Activated CD8-positive, alpha-beta T cell treated with anti-CD3 and anti-CD28 coated beads for 36 hours (primary cell): ENCODE measurements at places on chromosomes 13 and 19. TPM values are rescaled to one million over a fixed set of nuclear protein-coding genes. Genes with fewer than 3 reads are reported as not detected.

GRCh38 chr19:13441810-13442512, 64.3 kb downstream of the CACNA1A start:
- peak; percentile 58 for DNase-seq

- DNase-seq: no peak
Measured at GRCh38 chr13:38494445-38494844, 144.8 kb downstream of the UFM1 start.

DNA sequence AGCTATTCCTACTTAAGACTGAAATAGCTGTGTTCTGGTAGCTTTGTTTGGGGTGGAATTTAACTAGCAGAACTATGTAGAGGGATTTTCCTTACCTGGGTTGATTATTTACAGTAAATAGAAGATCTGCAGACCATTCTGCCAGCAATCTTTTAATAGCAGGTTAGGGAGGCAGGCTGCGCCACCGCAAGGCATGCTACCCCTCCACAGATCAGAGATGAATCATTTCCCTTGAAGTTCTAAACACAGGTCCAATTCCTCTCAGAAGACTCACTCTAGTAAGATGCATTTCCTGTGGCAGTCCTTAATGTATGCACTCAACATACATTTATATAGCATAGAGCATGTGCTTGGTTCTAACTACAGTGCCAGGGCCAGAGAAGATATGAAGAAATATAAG, 109.0 kb downstream of the TNFRSF19 start:
- DNase-seq: peak; percentile 40

- peak; percentile 51 for DNase-seq
Measured at GRCh38 chr13:40438999-40439797, 227.2 kb downstream of the FOXO1 start.

GRCh38 chr13:110244071-110244830, 62.7 kb downstream of the COL4A1 start:
- no peak for DNase-seq

DNA sequence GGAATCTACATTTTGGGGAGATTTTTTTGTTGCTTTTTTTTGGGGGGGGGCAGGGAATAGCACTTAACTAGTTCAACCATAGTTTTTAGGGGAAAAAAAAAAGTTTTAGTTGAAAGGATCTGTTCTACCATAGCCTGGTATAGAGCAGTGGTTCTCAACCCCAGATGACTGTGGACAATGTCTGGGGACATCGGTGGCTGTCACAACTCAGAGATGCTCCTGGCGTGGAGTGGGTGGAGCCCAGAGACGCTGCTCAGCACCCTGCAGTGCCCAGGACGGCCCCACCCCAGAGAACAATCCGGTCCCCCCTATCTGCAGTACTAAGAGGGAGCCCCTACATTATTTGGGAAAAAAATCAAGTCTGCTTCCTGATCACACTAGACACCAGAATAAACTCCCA, 8.3 kb downstream of the GNG7 start:
- no peak for DNase-seq

DNA sequence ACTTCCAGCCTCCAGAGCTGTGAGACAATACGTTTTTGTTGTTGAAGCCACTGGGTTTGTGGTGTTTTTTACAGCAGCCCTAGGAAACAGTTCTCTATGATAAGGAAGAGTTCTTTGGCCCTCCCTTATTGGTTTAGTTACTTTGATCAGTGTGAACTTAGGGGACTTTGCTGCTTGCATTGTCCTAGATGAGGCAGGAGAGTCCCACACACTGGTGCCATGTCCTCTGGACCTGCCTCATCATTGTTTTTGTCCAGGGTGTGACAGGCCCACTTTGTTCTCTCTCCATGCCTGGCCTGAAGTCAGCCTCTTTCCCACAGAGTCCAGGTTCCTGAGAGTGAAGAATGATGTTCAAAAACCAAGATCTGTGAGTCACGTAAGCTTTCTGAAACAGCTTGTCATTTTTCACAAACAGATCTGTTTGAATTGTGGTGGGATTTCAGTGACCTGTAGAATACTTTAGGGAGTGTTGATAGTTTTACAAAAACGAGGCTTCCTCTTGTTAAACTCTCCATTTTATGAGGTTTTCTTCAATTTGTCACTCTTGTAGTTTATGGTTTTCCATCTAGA, 63.8 kb downstream of the ING1 start:
- DNase-seq: no peak

DNA sequence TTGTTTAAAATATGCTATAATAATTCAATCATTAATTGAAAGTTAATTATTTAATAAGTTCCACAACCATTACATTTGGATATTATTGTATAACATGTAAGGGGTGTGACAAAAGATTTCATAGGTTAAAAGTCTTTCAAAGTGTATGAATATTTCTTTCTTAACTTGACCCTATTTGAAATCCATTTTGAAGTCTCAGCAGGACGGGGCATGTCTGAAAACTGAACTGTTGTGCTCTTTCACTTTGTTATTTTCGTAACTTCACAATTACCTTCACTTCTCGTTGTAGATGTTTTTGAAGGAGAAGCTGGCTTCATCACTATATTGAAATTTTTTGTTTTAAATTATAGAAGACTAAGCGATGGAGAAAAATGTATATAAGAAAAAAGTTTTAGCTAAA, 1775.7 kb downstream of the PCDH9 start:
- DNase-seq: no peak

GRCh38 chr13:33711436-33711835, 106.5 kb upstream of the RFC3 start:
- DNase-seq: no peak

DNA sequence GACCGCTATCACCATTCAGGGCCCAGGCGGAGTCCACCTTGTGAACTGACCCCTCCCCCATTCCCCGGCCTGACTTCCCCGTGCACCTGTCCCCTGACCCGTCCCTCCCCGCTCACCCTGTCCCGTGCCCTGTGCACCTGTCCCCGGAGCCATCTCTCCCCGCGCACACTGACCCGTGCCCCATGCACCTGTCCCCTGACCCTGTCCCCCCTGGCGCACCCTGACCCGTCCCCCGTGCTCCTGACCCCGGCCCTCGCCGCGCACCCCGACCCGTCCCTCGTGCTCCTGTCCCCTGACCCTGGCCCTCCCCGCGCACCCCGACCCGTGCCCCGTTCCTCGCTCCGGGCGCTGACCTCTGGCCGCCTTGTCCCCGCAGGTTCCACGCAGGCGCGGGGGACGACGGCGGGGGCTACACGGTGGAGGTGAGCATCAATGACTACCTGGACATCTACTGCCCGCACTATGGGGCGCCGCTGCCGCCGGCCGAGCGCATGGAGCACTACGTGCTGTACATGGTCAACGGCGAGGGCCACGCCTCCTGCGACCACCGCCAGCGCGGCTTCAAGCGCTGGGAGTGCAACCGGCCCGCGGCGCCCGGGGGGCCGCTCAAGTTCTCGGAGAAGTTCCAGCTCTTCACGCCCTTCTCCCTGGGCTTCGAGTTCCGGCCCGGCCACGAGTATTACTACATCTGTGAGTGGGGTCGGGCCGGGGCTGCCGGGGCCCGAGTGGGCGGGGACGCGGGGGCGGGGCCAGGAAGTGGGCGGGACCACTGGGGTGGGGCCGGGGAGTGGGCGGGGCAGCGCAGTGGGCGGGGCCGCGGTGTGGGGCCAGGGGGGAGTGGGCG, 9.7 kb downstream of the EFNA2 start:
- DNase-seq: peak; percentile 56

DNA sequence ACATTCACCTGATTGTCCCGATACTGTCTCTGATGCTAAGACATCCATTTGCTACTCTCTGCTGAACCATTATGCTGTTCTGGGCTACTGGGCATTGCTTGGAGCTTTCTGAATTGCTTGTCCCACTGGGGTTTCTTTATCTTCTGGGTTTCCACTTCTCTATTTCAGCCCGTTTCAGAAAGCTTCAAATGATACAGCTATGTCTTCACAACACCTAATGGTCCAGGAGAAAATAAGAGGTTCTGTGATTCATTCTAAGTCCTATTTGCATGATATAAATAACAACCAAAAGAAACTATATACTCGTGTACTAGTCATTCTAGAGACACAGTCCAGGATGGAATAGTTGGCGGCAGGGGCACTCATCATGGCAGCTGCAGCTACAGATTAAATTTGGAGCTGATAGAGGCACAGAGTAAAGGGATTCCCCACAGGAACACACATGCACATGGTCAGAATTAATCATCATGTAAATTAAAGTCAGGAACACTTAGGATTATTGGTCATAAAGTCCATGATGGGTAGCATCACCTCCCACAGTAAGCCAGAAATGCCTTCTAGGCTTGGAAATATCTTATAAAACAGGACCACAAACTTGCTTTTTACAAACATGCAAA, 33.3 kb upstream of the SCEL start:
- no peak for DNase-seq

- DNase-seq: no peak
Measured at GRCh38 chr13:97043302-97043701, 49.0 kb upstream of the OXGR1 start.

- no peak for DNase-seq
Measured at GRCh38 chr13:51955281-51955771, 55.9 kb downstream of the ATP7B start.

GRCh38 chr19:16175954-16176353, 2.6 kb upstream of the CIB3 start:
- DNase-seq: no peak

DNA sequence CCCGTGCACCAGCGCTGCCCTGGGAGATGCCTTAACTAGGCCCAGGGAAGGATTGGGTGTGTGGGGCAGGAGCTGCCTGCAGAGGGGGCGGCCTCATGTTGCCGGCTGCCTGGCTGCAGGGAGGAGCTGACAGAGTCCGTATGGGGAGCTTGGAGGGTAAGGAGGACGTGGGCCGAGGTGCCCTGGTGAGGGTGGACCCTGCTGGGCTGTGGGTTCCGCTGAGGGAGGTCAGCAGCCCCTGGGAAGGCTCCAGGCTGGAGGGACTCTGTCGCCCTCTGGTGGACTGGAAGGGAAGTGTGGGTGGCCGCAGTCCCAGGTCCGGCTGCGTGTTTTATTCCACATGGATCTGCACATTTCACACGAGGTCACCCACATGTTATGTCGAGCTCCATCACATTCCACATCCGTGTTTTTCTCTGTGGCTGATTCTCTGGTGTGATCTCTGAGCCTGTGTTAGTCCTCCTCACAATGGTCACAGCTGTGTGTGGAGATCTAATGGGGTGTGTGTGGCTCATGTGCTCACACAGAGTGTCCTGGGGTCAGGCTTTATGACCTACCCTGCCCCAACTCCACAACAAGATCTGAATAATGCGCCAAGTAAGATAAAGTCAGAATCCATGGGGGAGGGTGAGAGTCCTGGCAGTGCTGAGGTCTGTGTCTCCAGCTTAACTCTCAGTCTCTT, 1.8 kb upstream of the CEACAM8 start:
- DNase-seq: peak; percentile 43

- no peak for DNase-seq
Measured at GRCh38 chr13:104632736-104633135, 1566.5 kb upstream of the SLC10A2 start.

DNA sequence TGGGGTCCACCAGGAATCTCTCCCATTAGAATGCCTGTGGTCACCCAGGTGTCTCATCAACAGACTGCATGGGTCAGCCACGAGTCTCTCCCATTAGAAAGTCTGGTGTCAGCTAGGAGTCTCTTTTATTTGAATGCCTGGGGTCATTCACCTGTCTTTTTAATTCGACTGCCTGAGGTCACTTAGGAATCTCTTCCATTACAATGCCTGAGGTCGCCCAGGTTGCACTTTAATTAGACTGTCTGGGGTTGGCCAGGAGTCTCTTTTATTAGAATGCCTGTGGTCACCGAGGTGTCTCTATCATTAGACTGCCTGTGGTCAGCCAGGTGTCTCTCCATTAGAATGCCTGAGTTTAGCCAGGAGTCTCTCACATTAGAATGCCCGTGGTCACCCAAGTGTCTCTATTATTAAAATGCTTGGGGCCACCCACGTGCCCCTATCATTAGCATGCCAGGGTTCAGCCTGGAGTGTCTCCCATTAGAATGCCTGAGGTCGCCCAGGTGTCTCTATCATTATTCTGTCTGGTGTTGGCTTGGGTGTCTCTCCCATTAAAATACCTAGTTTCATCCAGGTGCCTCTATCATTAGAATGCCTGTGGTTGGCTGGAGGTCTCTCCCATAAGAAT, 1474.3 kb downstream of the UQCRFS1 start:
- DNase-seq: no peak

DNA sequence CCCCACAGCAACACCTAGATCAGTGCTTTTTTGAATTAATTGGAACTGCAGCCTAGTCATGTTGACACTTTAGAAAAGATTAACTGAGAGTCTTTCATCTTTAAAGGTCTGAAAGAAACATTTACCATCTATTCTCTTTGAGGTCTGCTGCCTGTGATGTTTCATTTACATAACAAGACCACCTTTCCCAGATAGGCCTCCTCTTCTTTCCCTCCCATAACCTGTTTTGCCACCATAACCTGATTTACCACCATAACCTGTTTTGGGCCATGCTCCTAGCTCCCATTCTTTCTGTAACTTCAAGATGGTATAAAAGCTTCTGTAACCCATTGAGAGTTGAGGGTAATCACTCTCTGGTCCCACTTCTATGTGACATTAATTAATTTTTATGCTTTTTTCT, 320.8 kb downstream of the PCDH20 start:
- DNase-seq: no peak

CCL25 gene
- 0.29 TPM for total RNA-seq

ZNF296 gene
- 6.3 TPM for total RNA-seq

CEACAM6 gene
- total RNA-seq: not detected

VAV1 gene
- 65.4 TPM for total RNA-seq

RASA3 gene
- total RNA-seq: 28.9 TPM

TNFRSF19 gene
- total RNA-seq: not detected

GFY gene
- not detected for total RNA-seq

SLC5A5 gene
- total RNA-seq: 0.87 TPM

KIR2DL4 gene
- not detected for total RNA-seq

ZSCAN4 gene
- not detected for total RNA-seq

ZSCAN18 gene
- total RNA-seq: 27.0 TPM
